GM13977 (cell line): ENCODE measurements at places on chromosomes 6 and 20.
A peak's percentile ranks its signal among the peaks of the same experiment; 100 is the strongest.

DNA sequence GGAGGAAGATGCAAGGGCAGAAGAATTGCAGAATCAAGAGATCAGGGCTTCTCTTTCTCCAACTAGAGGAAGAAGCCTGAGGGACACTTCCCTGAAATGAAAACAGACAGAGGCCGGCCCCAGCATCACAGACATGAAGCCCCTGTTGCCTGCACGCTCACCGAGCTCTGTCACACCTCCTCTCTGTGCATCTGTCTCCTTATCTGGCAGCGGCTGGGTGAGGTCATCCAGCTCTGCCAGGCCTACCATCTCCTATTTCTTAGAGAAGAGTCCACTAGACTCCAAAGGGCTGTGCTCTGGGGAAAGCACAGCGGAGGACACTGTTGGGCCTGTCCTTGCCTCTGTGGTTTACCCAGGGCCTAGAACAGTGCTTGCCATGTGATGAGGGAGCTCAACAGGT lies 71.9 kb upstream of the MLN start:
- DNase-seq, result no peak

DNA sequence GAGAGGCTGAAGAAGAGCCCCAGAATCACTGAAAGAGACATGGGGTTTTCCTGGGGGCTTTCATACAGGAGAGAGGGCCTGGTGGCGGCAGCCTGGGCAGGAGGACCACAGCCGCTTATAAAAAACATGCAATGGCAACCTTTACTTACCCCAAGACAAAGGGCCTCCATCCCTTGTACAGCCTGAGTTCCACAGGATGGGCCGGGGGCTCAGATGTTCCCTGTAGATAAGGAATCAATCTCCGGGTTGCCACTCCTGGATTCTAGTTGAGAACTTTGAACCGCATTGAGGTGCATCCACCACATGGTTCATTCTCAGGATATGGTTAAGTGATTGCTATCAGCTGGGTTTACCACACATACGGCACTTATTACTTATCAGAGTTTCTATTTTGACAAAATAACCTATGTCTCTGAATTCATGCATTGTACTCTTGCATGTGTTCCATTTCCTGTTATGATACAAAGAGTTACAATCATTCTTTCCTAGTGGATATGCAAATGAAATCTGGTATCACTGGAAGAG lies 677.6 kb downstream of the KIF16B start:
- DNase-seq, result no peak

DNA sequence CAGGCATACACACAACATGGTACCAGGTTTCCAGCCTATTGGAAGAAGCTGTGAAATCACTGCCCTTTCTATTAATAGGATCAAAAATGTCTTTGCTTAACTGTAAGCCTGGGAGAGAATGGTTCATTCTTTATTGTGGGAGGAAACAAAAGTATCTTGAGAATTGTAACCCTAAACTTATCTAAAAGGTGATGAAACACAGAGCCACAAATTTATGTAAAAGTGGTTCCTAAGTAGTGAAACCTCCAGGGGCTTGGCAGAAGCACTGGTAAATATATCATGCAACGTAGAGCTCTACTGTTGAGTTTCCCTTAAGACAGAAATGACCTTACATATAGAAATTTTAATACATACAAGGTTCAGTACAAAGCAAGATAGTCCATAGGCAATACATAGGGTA lies 17.2 kb upstream of the NOX3 start:
- no peak for DNase-seq

DNA sequence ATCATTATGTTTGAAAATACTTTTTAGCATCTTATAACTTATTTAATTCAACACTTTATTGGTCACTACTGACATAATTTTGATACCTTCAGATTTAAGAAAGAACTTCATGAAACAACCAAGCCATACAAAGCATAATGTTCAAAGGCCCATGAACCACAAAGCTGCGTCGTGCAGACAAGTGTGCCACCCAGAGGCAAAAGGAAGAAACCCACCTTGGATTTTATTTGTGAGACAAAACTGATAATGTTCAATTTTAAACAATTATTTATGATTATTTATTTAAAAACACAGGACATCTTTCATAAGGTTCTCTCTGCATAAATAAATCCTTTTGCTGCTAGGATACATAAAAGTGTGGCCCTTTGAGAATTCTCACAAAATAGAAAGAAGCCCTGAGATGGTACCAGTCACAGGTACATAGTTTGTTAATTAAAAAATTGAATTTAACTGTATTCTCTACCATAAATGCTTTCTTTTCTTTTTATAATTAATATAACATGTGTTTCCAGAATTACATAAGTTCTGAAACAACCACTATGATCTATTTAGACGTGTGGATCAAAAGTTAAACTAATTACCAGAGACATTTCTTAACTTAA lies 143.7 kb downstream of the RALGAPA2 start:
- peak; percentile 29 for DNase-seq

GRCh38 chr6:125558241-125558843 lies 191.1 kb upstream of the HEY2 start:
- no peak for DNase-seq

DNA sequence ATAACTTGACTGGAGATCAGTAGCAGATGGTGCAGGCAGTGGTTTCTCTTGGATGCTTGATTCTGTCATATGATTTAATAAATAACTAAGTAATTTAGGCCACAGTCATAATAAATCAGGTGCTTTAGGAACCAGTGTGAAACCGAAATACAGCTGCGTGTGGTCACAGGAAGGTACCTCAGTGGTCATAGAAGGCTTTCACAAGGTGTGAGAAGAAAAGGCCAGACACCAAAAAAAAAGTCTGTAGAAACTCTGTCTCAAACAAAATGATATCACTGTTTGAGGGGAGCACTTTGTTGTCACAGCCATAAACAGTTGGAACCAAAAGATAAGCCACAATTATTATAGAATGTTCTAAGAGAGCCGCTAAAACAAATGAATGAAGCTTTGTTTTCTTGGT lies 56.5 kb downstream of the ARMC2 start:
- DNase-seq, result peak; percentile 36

DNA sequence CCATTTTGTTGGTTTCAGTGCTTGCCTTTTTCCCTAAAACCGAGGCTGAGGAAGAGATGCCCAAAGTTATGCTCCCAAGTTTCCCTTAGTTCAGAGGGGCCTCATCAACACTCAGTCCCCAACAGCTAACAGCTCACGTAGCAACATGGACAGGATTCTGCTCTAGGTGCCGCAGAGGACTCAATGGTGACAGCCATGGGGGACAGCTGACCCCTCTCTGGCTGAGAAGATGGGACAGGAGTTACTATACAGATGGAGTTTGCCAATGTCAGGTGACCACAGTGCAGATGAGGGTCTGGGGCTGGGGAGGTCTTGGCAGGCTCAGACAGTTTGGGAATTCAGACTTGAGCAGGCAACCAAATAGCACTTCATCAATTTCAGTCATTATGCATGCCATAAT lies 67.3 kb downstream of the NPEPL1 start:
- DNase-seq, result no peak

DNA sequence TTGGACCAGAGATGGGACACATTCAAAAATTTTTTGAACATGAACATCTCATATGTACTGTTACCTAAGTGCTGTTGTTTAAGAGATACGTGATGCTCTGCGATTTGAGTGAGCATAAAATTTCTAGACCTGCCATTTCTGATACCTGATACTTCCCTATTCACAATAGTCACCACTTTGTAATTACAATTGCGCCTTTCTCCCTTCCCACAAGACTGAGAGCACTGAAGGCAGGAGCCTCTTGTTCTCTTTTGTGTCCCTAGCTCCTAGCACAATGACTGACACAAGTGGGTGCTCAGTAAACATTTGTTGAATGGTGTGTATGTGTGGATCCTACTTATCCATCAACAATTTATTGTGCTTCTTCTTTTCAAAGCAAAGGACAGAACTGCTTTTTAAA lies 92.8 kb upstream of the TMEM30A start:
- DNase-seq, result no peak

GRCh38 chr6:152310371-152310954 lies 326.7 kb downstream of the SYNE1 start:
- DNase-seq, result no peak

GRCh38 chr20:36873498-36874189 lies 2.3 kb upstream of the TLDC2 start:
- DNase-seq, result no peak

GRCh38 chr20:15795305-15796019 lies 777.8 kb downstream of the KIF16B start:
- DNase-seq, result no peak

DNA sequence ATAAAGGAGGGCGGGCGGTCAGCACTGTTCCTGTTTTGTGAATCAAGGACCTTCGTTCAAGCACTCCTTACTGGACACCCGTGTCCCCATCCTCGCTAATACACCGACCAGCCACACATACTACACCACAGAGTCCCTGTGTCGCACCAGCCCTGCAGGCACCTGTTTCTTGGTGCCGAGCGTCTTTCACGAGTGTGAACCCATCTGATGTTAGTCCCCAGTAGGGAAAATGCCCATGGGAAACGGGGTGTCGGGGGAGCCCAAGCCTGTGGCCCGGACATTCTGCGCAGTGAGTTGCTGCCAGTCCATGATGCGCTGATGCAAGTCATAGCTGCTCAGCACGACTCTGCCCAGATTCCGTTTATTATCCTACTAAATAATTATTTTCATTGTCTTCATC lies 74.7 kb downstream of the TTLL2 start:
- DNase-seq, result no peak

- no peak for DNase-seq
Observed at GRCh38 chr6:15269011-15269410, 23.1 kb downstream of the JARID2 start.

DNA sequence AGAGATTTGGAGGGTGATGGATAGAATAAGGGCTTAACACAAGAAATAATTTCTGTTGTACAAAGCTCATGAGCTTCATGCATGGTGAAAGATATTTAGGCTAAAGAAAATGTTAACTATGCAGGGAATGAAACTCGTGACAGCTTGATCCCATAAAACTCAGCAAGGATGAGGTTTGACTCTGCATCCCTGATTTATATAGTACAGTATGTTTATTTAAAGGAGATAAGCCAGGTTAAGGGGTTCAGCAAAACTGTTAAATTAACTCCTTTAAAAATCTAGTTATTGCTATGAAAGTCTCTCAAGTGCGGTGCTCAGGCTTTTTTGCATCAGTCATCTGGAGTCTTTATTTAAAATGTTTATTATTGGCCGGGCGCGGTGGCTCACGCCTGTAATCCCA lies 326.4 kb downstream of the LAMA2 start:
- DNase-seq, result no peak

DNA sequence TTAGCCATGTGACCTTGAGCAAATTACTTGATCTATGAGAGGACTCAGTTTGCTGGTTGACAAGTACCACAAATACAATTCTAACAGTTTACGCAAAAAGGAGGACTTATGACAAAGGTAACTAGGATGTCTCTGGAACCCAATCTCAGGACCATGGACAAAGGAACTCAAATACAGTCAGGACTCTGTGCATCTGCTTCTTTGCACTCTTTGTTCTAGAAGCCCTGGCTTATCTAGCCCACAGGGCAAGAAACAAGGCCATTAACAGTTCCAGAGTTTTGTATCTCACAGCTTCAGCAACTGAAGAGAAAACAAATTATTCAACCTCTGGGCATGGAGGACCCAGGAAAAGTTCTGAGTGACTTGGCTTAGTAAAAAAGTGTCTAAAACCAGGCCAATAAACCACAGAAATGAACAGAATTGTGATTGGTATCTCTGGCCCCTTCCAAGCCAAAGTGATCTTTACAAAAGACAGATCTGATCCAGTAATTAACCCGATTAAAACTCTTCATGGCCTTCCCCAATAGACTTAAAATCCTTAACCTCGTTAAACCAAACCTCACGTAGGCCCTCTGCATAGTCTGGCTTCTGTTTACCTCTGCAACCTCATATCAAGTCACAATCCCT lies 5.9 kb downstream of the WASF1 start:
- no peak for DNase-seq

GRCh38 chr20:63112491-63113219 lies 103.3 kb downstream of the YTHDF1 start:
- DNase-seq, result no peak

DNA sequence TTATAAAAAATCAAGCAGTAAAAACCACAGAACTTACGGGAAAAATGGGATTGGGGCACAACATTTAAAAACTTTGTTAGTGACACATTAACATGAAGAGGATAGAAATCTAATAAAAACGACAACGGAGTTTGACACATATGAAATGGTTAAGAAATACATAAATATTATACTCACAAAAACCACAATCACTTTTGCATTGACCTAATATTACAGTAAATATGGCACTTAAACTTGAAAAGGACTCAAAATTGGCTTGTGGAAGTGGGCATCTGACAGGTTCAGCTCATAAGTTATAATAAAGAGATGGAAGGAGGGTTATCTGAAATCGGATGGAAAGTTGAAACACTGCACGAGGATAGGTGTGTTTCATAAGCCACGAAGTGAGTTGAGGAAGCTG lies 523.7 kb downstream of the TFAP2B start:
- no peak for DNase-seq

DNA sequence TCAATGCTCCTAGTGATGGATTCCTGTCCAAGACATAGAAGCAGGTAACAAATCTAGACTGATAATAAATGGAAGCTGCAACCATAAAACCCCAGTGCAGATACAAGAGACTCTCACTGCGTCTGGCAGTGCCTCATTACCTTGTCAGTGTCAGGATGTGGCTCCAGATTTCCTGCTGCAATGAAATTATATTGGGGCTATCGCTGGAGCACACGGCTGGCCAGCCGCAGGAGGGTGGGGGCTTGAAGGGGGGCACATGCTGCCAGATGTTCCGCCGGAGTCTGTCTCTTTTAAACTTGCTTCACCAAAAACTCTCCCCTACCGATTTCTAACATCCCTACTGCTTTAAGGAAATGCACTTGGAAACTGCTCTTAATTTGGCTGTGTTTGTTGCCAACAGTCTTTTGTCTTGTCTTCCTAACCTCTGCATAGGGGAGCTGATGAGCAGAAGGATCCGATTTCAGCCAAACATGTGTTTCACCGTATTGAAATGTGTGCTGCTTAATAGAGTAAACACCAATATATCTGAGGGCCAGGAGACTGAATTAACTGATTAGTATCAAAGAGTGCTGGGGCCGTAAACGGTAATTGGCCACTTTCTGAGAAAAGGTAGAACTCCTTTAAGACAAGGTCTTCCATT lies 102.2 kb upstream of the EXOC2 start:
- DNase-seq, result no peak

DNA sequence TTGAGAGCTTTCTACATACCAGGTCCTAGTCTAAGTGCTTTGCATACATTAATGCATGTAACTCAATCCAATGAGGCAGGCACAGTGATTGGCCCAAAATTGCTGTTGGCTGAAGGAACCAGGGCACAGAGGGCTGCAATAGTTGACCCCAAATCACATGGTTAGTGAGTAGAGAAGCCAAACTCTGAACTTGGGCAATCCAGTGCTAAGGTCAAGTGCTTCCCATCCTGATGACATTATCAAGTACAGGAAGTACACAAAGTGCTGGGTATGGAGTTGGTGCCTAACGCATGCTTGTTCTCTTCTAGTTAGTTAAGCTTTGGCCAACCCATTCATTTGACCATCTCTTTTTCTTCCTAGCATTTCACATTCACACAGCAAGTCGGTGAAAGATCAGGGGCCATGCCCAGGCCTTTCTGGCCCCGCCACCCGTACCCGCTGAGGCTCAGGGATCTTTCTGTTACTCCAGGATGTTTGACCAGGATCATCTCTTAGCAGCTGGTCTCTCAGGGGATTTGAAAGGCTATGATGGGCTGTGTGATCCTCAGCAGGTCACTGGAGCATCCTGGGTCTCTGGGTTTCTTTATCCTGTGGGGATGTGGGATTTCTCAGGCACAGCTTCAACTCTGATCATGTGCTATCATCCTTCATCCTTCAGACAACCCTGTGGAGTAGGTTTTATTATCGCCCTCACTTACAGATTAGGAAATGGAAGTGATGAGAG lies 7.0 kb downstream of the KCNB1 start:
- DNase-seq, result no peak

GRCh38 chr20:58976061-58976730 lies 4.9 kb upstream of the NELFCD start:
- DNase-seq, result peak; percentile 18

GRCh38 chr6:168192195-168192900 lies 113.3 kb upstream of the FRMD1 start:
- no peak for DNase-seq
